Activated T-helper 1 cell treated with anti-CD3 and anti-CD28 coated beads, Interleukin-12 subunit alpha, Interleukin-12 subunit beta, Interleukin-2, Interleukin-4 antibody, amounts not matched to agents 30 ng/mL and 10 ng/mL and 1 ng/mL, durations not matched to agents 14 hours and 24 hours and 36 hours (primary cell): ENCODE measurements at places on chromosomes 4 and X. TPM values are rescaled to one million over a fixed set of nuclear protein-coding genes. Genes with fewer than 3 reads are reported as not detected.

Gene SOX3
- not detected in 2 replicates for total RNA-seq

GRCh38 chr4:56345458-56345857 is 41.8 kb downstream of the AASDH start:
- H3K4me1 ChIP-seq = peaks cover 5% of the 10 kb centered on the region
- H3K27ac ChIP-seq = no peak overlapping the region
- H3K4me3 ChIP-seq = no peak overlapping the region
- H3K27me3 ChIP-seq = no peaks in the 10 kb centered on the region
- H3K36me3 ChIP-seq = peaks cover 9% of the 10 kb centered on the region
- DNase-seq = no peak

Gene DAPP1
- 38.8 and 40.2 TPM in 2 replicates for total RNA-seq

Gene PHEX
- 12.8 and 14.3 TPM in 2 replicates for total RNA-seq

GRCh38 chr4:60042941-60043340 is 1157.2 kb upstream of the ADGRL3 start:
- DNase-seq = no peak
- no peak overlapping the region for H3K27ac ChIP-seq
- no peaks in the 10 kb centered on the region for H3K4me1 ChIP-seq
- no peaks in the 10 kb centered on the region for H3K36me3 ChIP-seq
- H3K4me3 ChIP-seq = no peak overlapping the region
